ENCODE measurements at places on chromosomes 5 and 9.

DNA sequence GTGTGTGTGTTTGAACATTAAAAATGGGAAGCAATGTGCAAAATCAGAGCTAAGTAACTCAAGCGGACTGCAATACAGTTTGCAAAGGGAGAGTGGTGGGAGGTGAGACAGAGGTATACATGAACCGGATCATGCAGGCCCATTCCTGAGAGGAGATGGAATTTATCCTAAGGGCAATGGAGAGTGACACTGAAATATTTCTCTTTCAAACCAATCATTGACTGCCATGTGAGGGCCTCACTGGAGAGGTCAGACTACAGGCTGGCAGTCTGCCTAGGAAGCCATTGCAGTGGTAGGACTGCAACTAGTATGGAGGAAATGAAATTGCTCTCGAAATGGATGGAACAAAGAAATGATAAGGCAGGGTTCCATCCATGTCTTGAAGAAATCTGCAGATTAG lies 34.8 kb downstream of the TNFSF15 start:
- DNase-seq: no peak

DNA sequence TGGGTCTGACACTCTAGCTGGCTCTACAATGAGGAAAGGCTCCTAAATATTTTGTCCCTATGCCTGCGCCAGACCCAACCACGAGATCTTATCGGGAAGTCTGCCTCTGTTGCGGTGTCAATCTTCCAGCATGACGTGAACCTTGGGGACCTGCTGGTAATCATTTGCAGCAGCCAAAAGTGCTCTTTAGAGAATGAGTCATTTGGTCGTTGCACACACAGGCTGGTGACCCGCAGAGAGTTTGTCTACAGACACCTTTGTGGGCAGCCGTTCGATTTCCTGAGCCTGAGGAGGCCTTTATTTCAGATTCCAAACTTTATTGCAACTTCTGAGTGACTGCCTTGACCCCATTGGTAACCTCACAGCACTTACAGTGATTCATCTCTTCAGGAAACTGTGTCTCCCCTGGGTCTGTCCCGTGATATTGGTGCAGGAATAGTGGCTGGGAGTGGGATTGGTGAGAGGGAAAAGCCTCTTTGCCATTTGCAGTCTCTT lies 326.1 kb downstream of the NSG2 start:
- no peak for DNase-seq

DNA sequence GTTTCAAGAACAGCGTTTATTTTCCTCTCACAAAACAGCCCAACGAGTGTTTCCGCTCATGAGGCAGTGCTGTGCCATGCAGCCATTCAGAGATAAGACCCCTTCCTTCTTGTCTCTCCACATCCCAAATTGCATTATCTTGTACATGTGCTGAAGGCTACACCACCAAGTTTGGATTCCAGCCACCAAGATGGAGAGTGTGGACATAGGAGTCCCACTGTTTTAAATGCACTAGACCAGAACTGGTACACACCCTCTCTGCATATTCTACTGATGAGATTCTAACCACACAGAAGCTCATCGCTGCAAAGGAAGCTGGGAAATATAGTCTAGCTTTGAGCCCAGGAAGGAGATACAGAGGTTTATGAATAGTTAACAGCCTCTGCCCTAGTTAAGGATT lies 509.4 kb downstream of the NFIB start:
- DNase-seq: no peak

- no peak for DNase-seq
Measured at GRCh38 chr9:1087120-1087881, 37.1 kb downstream of the DMRT2 start.

GRCh38 chr5:73856997-73857396 lies 231.0 kb downstream of the ARHGEF28 start:
- no peak for DNase-seq

- DNase-seq: no peak
Measured at GRCh38 chr5:5523066-5523505, 100.6 kb downstream of the ICE1 start.

DNA sequence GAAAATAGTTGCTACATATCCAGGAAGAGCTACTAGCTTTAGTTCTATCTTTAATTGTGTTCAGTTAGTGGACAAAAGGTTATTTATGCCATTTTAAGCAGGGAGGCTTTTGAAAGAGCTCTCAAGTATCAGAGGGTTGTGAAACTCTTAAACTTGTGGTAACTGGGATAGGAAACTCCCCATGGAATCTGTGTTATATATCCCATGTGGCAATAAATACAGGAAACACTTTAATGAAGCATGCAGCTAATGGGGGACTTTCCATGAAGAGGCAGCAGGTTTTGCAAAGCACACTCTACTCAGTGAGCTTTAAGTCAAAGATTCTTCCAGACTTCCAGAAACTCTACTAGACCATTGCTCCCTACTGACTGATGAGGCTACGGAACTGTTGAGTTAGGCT lies 805.0 kb upstream of the C9orf72 start:
- DNase-seq: no peak

DNA sequence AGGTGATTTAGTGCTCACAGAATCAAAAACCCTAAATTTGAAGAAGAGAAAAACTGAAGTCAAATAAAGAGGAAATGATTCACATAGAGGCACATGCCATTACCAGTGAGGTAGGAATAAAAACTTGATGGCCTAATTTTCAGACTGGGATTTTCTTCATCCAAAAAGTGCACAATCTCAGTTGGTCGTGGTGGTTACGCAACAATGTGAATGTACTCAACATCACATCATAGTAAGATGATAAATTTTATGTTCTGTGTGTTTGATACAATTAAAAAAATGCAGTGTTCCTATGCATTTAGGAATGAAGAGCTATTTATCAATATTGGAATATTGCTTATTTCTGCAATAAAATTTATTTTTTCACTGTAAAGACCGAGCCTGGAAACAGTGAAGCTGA lies 60.7 kb downstream of the SV2C start:
- DNase-seq: no peak

GRCh38 chr5:6659941-6660684 lies 26.9 kb downstream of the SRD5A1 start:
- no peak for DNase-seq

DNA sequence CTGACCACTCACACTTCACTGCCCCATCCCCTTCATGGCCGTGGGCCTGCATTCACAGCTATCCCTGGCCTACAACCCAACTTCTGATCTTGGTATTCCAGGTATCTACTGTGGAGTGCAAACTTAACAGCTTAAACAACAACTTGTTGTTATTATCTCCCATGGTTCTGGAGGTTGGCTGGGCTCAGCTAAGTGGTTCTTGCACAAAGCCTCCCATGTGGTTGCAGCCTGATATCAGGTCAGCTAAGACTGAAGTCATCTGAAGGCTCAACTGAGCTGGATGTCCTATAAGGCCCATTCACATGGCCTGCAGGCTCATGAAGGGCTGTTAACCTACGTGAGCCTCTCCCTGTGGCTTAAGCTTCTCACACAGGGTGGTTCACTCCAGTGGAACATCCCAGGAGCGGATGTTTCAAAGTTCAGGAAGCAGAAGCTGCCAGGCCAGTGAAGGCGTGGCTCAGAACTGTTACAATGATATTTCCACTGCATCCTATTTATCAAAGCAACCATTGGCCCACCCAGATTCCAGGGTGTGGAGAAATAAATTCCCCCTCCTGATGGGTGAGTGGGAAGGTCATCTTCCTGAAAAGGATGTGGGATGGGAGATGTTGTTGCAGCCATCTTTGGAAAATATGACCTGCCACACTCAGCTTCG lies 30.0 kb upstream of the TRIO start:
- no peak for DNase-seq

DNA sequence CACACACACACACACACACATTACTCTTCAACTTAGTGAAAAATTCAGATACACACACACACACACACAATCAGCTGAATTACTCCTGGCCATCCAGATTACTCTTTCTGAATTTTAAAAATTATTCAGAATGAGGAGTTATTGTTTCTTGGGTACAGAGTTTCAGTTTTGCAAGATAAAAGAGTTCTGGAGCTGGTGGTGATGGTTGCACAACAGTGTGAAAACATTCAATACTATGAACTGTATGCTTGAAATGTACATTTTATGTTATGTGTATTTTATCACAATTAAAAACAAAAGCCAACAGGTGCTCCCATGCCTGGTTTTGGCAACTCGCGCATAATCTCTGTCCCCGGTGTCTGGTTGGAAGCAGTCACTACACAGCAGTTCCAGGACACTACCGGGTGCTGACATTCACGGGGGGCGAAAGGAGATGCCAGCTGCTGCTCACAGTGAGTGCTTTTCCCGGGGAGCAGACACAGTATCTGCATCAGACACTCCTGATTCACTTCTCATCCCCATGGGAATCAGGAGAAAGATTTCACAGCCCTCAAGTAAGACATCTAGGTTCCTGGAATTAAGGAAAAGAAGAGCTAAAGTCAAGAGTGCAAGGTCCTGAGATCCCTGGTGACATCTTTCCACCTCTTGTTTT lies 55.7 kb downstream of the LHFPL2 start:
- DNase-seq: no peak

DNA sequence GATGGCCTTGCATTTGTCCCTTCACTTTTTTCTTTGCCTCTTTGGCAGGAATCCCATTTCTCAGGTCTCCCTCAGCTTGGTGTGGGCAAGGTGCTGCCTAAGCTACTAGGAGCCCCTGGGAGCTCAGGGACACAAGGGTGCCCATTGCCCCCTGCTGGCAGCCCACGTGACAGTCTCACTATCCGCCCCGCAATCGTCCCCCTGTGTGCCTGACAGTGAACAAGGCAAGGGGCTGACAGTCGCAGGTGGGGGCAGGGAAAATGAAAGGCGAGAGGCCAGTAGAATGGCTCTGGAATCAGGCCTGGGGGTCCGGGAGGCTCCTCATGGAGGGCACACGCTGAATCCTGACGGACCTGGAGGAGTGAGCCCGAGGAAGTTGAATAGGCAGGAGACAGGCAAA lies 2.0 kb upstream of the PCDH12 start:
- no peak for DNase-seq

DNA sequence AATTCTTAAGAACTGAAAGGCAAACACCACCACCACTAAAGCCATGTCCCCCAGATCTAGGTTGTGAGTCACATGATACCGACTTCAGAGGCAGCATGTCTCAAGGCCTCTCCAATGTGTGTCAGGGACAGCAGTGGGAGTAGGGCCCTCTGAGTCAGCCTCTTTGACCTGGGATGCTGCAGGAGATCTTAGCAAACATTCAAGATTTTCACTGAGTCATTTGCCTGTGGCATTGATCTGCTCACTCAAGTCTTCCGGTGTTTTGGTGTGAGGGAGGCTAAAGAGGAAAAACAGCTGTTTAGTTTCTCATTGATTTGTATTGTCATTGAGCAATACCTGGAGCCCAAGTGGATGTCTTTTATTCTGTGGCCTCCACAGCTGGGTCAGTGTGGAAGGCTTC lies 36.1 kb downstream of the TMC1 start:
- peak; percentile 98 for DNase-seq

DNA sequence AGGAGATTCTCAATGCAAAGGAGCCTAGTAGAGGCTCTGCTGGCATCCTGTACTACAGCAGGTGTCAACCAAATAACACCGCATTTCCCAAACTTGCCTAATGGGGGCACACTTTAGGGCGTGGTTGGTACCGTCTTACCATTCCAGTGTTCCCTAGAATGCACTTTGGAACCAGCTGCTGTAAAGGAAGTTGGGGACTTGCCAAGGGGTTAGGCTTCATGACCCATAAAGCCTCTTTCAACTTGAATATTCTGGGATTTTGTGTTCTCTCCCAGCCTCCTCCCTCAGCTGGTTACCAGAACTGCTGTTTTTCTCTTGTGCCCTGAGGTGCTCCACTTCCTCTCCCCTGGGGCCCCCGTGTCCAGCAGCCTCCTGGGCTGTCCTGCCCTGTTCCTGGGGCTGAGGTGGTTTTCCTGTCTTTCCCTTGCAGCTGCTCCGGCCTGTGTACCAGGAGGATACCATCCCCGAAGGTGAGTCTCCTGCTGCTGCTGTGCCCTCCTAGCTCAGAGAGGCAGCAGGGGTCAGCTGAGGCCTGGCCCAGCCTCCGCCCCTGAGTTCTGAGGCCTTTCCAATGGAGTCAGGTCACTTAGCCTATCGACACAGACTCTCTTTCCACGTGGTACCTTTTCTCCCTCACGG lies 44.7 kb downstream of the RGS3 start:
- no peak for DNase-seq

DNA sequence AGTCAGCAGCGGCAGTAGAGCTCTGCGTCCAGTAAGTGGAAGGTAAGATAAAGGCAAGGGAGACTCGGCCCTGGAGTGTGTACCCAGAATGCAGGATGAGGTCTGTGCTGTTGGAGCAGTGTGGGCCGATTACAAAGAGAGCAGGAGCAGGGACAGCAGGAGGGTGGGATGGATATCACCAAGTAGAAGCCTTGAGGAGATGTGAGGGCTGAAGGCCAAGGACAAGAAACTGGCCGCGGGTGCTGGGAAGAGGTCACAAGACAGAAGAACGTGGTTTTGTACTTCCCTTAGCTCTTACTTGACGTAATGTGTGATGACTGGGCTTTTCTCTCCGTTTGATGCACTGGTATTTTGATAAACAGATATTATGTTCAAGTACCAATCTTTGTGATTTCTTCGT lies 43.7 kb downstream of the OR2V1 start:
- DNase-seq: no peak

DNA sequence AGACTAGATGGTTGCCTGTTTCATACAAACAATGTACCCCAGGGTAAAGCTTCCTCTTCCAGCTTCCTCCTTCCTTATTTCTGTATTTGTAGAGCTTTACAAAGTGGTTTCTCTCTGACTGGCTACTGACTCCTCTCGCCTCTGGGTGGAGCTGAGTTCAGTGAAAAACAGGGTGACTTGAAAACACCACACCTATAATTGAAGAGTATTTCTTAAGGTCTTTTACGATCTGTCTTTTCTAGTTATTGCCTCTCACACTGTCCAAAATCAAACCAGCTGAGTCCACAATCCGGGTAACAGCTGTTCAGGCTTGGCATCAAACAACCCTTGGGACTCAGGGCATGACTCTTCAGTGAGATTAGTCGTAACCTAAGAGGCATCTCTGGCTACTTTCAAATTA lies 200.4 kb downstream of the ARRDC3 start:
- no peak for DNase-seq

- no peak for DNase-seq
Measured at GRCh38 chr5:52898961-52899680, 90.0 kb upstream of the ITGA2 start.

GRCh38 chr9:1536522-1537170 lies 478.5 kb upstream of the SMARCA2 start:
- no peak for DNase-seq

DNA sequence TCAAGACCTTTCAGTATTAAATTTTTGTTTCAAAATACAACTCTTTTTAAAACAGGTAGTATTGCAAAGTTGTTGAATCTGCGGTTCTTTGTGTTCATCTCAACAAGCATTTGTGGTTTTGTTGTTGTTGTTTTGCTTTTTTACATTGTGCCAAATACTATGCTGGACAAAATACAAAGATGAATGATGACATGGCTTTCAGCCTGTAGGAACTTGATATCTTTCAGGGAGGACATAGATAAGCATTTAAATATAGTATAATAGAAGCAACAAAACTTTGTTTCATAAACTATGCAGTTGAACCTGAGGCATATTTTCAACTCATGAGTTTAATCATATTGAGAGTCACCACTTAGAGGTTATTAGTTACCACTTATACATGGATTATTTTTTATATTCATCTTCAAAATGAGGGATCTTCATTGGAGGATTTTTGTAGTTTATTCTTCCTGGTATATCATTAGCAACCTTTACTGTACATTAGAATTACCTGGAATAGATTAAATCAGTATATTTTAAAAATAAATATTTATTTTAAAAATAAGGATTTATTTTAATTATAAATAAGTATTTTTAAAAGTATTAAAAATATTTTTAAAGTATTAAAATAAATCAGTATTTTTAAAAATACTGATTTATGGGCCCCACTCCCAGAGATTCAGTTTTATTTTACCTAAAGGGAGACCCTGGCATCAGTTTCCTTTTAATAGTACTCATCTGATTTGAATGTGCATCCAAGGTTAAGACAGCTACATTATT lies 42.9 kb downstream of the KIF2A start:
- DNase-seq: no peak

GRCh38 chr5:108046955-108047670 lies 334.8 kb downstream of the FBXL17 start:
- no peak for DNase-seq
